ENCODE measurements at places on chromosomes 1 and 21. TPM values are rescaled to one million over a fixed set of nuclear protein-coding genes. Genes with fewer than 3 reads are reported as not detected.
A peak's percentile ranks its signal among the peaks of the same experiment; 100 is the strongest.

DNA sequence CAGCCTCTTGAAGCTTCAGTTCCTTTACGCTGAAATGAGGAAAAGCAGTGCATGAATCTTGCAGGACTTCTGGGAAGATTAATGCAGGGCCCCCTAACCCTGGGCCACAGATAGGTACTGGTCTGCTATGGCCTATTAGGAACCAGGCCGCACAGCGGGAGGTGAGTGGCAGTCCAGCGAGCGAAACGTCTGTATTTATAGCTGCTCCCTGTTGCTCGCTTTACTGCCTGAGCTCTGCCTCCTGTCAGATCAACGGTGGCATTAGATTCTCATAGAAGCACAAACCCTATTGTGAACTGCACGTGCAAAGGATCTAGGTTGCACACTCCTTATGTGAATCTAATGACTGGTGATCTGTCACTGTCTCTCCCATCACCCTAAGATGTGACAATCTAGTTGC lies 130.2 kb downstream of the CHRM3 start:
- DNase-seq, result no peak

DNA sequence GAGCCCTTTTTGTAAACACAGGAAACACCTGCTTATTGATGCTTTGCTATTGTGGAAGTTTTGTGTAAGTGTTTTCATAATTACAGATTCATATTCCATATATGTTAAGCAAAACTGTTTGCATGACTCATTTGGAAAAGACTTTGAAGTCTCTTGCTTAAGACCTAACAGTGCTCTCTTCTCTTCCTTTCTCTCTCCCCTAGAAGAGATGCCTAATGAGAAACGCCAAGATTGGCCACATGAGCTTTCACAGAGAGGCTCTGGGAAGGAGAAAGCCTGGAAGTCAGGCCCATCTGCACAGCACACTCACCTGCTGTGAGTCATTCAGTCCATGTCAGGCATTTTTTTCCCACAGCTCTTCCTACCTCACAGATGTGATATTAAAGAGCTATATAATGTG lies 101.6 kb upstream of the PALMD start:
- peak; percentile 14 for DNase-seq

- DNase-seq, result peak; percentile 83
These were observed 49.8 kb upstream of the IFNLR1 start for GRCh38 chr1:24236789-24237371.

DNA sequence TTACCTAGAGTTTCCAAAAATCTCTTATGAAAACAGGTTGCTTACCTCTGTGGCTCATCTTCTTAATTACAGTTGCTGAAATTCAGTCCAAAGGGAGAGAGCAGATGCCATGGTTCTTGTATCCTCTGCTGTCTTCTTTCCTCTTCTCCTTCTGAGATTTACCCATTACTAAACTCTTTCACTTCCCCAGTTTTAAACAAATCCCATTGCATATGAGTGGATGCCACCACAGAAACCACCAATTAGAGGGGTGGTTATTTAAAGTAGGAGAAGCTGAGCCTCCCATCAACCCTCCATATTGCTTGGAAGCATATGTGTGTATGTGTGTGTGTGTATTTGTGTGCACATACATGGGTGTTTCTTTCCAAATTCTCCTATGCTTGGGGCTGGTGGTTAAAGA lies 128.5 kb upstream of the KCNK1 start:
- no peak for DNase-seq

- no peak for DNase-seq
These were observed 158.4 kb downstream of the CASZ1 start for GRCh38 chr1:10637834-10638558.

DNA sequence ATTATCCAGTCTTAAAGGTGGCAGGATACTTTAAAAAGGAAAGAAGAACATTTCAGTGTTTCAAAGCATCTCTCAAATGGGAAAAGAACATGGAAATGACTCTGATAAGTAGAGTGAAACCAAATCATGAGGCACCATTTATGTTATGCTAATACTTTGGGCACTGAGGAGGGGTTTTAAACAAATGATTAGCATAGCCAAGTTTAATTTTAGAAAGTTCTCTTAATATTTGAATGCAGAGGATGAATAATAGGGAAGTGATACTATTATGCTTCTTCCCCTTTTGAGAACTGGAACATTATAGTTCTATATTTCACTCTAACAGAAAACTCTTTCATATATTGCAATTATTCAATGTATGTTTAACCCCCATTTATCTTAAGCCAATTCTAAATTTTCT lies 1181.9 kb upstream of the PRMT6 start:
- DNase-seq, result no peak

DNA sequence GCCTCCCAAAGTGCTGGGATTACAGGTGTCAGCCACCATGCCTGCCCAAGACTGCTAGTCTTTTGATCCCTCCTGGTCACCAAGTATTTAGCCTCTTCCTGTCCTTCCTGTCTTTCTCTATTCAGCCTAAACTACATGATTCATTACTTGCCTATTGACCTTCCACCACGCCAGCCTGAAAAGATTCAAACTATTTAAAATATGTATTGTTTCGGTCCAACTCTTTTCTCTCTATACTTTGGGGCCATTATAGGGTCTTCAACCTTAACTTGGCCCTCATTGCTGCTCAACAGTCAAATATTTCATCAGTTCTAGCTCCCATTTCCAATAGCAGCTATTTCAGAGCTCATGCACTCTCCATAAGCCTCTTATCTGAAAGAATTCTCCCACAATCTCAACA lies 153.0 kb downstream of the TNFSF18 start:
- DNase-seq, result no peak

GRCh38 chr1:156866249-156866909 lies 5.7 kb downstream of the NTRK1 start:
- DNase-seq, result no peak

DNA sequence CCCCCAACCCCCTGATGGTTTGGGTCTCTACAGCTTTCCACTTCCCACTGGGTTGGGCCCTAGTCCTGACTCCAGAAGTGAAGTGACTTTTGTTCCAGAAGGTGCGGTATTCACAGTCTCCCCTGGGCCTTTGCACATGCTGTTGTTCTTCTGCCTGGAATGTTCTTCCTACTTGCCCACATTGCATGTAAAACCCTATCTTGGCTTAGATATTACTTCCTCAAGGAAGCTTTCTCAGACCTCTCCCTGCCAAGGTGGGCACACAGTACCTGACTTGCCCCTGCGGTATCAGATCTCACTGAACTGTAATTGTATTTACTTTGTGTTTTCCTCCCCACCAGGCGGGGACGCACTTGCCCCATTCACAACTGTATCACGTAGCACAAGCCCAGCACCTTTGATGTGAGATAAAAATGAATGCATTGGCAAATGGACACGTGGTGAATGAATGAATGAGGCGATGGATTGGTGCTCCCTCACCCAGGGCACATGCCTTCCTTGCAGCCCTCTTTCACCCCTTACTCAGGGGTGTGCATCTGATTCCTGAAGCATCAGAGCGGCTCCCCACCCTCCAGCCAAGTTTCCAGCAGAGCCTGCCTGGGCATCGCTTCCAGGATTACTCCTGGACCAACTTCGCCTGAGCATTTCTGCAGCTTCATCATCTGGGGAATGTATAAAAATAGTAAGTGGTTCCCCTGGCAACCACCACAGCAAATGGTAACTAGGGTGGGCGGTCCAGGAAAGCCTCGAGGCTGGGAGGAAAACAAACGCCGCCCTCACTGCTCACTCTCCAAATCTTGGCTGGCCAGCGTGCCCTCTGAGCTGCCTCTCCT lies 19.8 kb downstream of the NENF start:
- DNase-seq, result no peak

- DNase-seq, result no peak
These were observed 191.5 kb downstream of the SETD4 start for GRCh38 chr21:35868869-35869223.

DNA sequence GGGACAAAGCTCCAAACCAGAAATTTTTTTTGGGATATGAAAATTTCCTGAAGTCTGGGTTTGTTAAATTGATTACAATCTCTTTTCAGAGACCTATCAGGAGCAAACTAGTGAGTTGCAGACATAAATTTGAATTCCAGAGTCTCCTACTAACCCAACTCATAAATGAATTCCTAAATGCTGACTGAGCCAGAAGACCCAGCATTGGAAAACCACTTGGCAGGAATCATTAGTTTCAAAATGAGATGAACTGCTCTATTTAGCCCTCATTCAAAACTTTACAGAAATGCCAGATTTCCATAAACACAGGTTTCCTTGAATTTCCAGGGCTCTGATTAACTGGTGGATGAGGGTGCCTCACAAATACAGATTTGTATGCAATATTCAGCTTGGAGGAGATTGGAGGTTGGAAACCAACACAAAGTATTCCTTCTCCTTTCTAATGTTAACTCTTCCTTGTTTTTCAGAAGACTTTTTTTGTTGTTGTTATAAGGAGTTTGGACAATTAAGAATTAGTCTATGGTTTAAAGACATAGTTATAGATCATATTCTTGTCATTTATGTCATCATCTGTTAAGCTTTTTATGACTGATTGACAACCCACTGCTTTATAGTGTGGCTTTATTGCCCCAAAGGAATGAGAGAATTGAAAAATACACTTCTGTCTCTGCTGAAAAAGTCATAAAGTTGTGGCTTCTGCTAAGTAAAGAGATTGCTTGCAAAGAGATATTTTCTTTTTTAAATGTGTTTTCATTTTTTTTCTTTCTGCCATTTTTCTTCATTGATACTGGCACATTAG lies 222.8 kb downstream of the HLX start:
- DNase-seq, result peak; percentile 30

GRCh38 chr21:16891821-16892220 lies 621.0 kb upstream of the CXADR start:
- peak; percentile 34 for DNase-seq

DNA sequence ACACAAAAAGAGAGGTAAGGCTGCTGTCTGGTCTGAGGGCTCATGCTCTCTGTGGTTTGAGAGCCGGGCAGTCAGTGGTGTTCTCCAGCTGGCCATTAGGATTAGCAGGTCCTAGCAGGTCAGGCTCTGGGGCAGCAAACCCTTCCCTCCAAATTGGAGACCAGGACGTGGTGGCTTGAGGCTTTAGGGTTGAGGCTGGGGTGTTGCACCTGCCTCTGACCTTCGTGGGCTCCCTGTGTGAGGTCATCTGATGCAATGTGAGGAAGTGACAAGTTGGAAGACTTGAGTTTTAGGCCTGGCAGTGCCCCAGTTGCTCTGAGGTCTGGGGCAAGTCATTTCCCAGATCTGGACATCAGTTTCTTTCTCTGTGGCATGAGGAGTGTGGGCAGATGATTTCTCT lies 24.4 kb downstream of the SZRD1 start:
- no peak for DNase-seq

- peak; percentile 61 for DNase-seq
These were observed 32.1 kb downstream of the JAK1 start for GRCh38 chr1:64934115-64934877.

- DNase-seq, result no peak
These were observed 16.4 kb upstream of the LRRC52 start for GRCh38 chr1:165527251-165528007.

DNA sequence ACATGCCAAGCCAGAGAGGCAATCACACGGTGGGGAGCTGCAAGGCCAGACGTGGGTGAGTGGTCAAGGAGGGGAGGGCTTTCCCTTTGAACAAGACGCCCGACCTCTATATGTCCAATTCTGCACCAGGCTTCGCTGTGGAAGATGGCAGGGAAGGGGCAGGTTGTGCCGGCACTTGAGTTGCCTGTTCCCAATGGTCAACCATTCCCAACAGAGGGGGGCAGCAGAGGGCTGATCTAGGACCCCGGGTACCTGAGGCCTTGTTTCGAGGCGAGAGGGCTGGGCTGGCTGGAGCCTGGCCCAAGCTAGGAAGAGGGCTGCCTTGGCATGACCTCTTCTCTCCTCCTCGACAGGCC lies 64.9 kb downstream of the TMEM53 start:
- no peak for DNase-seq

DNA sequence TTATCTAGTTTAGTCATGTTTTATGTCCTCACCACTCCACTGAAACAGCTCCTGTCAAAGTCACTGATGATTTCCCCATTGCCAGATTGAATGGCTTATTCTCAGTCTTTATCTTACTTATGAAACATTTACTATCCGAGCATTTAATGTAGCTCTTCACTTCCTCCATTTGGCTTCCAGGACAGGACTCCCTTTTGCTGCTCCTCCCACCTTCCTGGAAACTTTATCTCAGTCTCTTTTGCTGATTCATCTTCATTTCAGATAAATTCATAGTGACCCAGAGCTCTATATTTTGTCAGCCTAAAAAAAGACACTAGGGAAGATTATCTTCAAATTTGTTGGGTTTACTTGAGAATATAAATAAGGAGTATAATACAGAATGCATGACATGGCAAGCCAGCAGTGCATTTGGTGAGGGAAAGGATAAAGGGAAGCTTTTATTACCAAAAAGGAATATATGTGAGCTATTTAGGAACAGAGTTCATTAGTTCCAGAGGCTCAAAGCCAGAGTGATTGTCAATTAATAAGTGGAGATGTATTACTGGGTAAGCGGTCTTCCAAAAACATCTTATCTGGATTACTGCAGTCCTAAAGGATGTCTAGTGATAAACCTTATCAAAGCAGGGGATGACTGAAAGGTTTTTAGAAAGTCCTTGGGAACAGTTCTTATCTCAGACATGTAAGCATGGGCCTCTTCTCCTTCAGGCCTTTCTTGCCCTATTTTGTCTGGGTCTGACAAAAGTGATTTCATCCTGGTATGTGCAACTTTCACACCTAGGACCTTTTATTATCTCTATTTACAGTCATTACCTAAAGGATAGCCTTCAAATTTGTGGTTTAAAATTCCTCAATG lies 25.6 kb downstream of the IL23R start:
- no peak for DNase-seq

DNA sequence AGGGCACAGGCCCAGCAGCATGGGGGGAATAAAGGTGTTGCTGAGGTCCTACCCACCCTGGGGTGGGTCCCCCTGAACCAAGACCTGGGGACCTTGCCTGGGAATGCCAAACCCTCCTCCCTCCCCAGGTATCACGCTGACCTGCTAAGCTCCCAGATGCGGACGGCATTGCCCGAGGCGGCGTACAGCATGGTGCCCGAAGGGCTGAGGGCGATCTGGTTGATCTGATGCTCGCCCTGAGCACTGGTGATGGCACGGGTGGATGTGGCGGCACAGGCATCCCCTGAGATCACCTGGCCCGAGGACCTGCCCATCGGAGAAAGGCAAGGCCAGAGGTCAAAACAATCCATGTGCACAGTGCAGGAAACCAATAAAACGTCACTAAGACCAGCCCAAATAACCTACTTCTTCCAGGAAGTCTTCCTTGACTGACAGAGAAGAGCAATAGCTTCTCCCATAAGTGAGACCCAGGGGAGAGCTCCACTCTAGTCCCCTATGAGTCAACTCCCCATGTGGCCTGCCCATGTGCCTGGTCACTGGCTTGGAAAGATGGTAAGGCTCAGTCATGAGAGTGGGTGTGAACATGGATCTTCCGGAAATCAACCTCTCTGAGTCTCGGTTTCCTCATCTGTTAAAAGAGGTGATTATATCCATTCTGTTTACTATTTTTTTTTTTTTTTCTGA lies 46.3 kb downstream of the KIF21B start:
- no peak for DNase-seq

Gene AIM2
- total RNA-seq, result not detected

Gene MYOC
- total RNA-seq, result not detected

Gene NUDC
- total RNA-seq, result 33.9 TPM

Gene RNU1-3
- total RNA-seq, result not detected

Gene SNRNP40
- total RNA-seq, result 183 TPM

Gene MGST3
- 168 TPM for total RNA-seq

Gene PLA2G2C
- total RNA-seq, result not detected
